ENCODE measurements at places on chromosomes 2 and 18.

GRCh38 chr2:162646794-162647193, 191.8 kb downstream of the KCNH7 start:
- no peak for DNase-seq

- DNase-seq = no peak
Measured at GRCh38 chr18:10562773-10563160, 36.9 kb downstream of the NAPG start.

DNA sequence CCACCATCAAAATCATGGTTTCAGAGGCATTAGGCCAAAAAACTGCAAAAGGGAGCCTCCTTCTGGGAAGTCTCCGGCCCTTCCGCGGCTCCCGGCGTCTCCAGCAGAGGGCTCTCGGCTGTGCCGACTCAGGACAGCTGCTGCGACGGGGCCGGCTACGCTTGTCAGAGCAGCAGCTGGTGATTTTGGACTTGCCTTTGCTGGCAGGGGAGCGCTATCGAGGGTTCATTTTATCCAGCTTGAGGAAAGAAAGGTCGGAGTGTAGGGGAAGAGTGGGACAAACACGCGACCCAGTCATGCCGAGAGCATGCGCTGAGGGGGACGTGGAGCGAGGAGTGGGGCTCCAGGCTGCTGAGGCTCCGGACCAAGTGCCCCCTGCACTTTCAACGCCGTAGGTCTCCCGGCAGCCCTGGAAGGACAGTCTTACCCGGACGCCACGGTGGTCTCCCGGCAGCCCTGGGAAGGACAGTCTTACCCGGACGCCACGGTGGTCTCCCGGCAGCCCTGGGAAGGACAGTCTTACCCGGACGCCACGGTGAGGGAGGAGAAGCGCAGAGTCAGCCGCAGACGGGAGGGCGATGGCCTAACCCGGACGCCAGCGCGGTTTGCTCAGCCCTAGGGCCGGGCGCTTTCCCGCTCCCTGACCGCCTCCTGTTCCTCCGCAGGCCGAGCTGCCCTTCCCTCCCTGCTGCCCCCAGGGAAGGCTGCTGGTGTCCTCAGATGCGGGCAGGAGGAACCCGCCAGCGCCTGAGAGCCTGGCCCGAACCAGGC, 21.7 kb downstream of the DDX18 start:
- peak; percentile 70 for DNase-seq

DNA sequence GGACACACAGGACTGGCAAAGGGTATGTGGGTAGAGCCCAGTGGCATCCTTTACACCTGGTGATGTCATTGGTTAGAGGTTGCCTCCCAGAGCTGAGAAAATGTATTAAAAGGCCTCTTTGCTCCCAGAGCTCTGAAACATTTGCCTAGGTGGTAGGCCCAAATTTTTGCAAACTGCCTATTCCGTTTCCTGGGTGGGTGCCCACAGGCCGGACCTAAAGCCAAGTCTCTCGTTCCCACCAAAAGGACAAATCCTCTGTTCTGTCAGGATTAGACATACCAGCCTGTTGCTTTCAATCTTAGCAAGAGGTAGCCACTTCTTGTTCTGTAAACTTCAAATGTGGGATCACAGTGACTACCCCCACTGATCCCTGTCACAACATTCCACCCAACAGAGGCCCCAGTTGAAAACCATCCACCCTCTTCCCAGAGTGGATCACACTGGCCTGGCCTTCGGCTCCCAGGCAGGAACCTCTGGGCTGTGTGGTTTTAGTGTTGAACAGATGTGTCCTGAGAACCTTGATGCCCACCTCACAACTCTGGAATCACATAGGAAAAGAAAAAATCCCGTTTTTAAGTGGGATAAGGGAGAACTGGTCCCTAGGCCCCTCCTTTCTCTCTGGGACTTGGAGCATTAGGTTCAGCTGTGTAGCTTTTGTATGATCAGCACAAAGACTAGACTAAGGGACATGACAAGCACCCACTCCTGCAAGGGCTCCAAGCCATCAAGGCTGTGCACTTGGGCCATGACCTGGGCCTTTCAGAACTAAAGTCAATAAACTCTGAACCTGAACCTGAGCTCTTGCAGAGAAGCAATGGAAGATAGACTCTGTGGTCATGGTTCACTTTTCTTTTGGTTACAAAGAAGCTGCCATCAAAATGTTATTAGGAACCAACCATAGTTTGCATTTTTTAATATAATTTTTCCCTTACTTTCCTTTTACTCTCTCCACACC, 211.3 kb downstream of the CYP26B1 start:
- DNase-seq = no peak

DNA sequence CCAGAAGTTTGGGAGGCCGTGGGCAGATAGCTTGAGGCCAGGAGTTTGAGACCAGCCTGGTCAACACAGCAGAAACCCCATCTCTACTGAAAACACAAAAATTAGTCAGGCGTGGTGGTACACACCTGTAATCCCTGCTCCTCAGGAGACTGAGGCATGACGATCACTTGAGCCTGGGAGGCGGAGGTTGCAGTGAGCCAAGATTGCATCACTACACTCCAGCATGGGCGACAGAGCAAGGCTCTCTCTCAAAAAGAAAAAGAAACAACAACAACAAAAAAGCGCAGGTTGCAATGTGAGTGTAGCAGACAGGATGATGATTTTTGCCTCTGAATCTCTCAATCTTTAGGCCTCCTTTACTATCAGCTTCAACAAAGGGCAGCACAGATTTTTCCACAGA, 2.7 kb upstream of the USP14 start:
- DNase-seq = no peak

GRCh38 chr2:26561376-26561775, 79.8 kb downstream of the CIB4 start:
- no peak for DNase-seq

GRCh38 chr2:191441496-191442214, 196.5 kb downstream of the MYO1B start:
- no peak for DNase-seq

- no peak for DNase-seq
Measured at GRCh38 chr2:47598476-47598875, 184.5 kb upstream of the MSH6 start.

GRCh38 chr2:206323486-206323885, 49.0 kb downstream of the ZDBF2 start:
- DNase-seq = no peak

GRCh38 chr2:160367887-160368286, 125.7 kb downstream of the RBMS1 start:
- no peak for DNase-seq

DNA sequence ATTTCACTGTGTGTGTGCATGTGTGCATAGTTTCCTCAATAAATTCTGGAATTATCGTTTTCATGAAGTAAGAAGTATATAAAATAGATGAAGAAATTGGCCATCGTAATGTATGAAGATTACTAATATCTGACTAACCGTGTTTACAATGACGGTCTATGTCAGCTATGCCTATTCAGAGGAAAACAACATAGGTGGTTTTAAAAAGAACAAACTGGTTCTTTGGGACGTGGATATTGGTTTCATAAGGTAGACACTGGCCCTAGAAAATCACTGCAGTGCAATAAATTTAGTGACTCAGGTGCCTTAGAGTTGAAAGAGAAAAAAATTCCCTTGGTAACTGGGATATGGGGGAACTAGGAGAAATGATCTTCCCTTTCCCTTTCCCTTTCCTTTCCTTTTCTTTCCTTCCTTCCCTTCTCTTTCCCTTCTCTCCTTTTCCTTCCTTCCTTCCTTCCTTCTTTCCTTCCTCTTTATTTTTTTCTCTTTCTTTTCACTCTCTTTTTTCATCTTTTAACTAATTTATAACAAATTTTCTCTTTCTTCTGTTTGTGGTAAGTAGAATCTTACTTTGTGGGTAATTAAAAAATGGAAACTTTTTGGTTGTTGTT, 36.4 kb downstream of the MAP2 start:
- no peak for DNase-seq

DNA sequence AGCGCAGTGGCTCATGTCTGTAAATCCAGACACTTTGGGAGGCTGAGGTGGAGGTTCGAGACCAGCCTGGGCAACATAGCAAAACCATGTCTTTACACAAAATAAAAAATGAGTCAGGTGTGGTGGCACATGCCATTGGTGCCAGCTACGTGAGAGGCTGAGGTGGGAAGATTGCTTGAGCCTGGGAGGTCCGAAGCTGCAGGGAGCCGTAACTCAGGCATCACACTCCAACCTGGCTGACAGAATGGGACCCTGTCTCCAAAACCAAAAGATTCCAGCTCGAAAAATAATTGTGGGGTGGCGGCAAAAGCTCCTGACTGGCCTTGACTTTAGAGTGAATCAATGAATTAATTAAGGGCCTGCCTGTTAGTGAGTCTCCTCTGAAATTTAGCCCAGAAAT, 1.2 kb upstream of the ALPP start:
- no peak for DNase-seq

DNA sequence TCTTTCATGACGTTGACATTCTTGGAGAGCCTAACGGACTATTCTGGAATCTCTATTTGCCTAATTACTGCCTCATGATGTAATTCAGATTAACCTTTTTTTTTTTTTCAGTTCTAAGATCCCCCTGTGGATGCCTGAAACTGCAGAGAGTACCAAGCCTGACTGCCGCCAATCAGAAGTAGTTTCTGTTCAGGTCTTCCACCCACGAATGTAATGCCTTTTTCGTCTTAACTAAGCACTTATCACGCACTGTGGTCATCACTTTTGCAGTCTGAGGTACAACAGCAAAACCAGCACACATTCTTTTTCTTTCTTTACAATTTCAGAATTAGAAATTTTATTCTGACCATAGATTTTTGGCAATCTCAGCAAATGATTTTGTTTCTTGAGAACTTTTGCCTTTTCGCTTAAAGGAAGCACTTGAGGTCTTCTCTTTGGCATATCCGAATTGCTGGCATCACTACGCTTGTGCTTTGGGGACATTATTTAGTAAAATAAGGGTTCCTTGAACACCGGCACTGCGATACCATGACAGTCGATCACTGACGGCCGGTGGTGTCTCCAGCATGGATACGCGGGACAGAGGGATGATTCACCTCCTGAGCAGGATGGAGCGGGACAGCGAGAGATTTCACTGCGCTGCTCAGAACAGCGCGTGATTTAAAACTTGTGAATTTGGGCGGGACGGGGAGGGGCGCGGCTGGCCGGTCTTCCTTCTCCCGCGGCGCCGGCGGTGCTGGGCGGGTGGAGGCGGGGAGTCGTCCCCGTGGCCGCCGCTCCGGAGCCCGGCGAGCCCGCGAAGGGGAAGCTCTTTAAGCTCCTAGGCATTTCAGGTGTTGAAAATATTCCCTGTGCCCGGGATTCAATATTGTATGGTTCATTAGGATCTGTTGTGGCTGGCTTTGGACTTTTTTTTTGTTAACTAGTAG, 32.0 kb upstream of the GPR55 start:
- no peak for DNase-seq

GRCh38 chr2:130355172-130355577, 681 bp upstream of the PTPN18 start:
- no peak for DNase-seq

- no peak for DNase-seq
Measured at GRCh38 chr2:189454009-189454408, 12.7 kb downstream of the WDR75 start.

- no peak for DNase-seq
Measured at GRCh38 chr2:191626497-191627151, 51.3 kb upstream of the NABP1 start.

- DNase-seq = no peak
Measured at GRCh38 chr2:111665551-111666116, 218.4 kb downstream of the ANAPC1 start.

- no peak for DNase-seq
Measured at GRCh38 chr2:182605166-182605565, 110.9 kb upstream of the DNAJC10 start.

DNA sequence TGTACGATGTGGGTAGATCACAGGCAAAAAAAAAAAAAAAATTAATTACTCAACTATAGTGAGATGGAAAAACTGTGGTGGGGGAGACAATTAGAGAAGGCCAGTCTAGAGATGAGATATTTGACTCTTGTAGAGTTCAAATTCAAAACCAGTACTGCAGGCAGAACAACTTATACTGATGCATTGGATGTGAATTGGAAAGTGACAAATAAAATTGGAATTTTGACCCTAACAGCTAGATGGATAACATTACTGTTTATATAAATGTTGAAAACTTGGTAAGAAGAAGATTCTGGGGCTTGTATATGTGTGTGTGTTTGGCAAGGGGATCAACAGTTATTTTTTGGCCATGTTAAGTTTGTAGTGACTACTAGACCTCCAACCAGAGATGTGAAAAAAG, 256.9 kb downstream of the RND3 start:
- DNase-seq = no peak

DNA sequence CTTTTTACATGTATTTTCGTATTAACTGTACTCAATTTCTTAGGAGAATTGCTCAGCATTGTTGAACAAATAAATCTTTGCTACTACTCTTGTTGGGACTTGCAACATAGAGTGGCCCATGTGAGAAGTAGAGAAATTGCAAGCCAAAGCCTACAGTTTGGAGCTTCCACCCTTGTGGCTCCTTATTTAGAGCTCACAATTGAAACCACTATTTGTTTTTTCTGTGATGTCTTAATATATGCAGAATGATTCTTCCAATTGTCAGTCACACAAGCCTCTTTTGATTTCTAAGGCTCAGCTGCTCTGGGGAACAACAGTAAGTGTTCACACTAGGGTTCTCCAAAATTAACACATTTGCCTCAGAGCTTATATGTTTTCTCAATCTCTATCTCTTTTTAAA, 60.2 kb upstream of the GALNT13 start:
- no peak for DNase-seq

GRCh38 chr2:210259687-210260086, 34.4 kb upstream of the ACADL start:
- no peak for DNase-seq

DNA sequence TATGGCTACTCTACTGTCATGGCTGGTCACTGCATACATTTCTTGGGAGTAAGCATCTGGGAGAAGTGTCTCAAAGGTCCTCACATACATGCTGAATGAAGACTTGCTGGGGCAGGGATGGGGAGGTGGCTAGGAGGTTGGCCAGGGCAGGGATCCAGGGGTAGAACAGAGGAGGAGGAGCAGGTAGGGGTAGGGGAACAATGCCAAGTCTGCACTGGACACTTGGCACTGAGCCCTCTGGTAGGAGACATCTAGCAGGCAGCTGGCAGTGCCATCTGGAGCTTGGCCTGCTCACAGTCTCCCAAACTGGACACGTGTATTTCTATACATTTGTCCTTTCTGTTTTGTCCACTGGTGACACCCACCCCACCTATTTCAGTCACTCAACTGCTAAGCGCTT, 62.7 kb upstream of the REV1 start:
- DNase-seq = no peak

GRCh38 chr2:117071556-117072102, 742.9 kb upstream of the DDX18 start:
- no peak for DNase-seq

- DNase-seq = no peak
Measured at GRCh38 chr2:16249246-16250055, 309.1 kb downstream of the MYCN start.

DNA sequence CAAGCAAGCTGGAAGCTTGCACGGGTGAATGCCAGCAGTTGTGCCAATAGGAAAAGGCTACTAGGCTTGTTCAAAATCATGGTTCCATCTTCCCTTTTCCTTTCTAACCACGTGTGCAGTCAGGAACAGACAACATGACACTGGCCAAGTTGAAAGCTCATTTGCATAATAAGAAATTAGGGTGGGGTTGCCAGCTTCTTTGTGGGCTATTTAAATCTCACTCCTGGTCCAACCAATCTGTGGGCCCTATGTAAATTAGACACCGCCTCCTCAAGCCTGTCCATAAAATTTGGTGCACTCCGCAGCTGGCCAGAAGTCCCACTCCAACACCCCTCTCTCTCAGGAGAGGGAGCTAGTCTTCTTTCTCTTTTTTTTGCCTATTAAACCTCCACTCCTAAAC, 1948.4 kb upstream of the PIK3C3 start:
- no peak for DNase-seq

All from hematopoietic multipotent progenitor cell treated with erythropoietin and hydrocortisone succinate and interleukin-3 and kit ligand, for 15 days (in vitro differentiated cells).